ENCODE measurements at places on chromosomes 1 and 21.

GRCh38 chr1:207077470-207078377 is 10.9 kb upstream of the C4BPB start:
- peak; percentile 72 for DNase-seq

DNA sequence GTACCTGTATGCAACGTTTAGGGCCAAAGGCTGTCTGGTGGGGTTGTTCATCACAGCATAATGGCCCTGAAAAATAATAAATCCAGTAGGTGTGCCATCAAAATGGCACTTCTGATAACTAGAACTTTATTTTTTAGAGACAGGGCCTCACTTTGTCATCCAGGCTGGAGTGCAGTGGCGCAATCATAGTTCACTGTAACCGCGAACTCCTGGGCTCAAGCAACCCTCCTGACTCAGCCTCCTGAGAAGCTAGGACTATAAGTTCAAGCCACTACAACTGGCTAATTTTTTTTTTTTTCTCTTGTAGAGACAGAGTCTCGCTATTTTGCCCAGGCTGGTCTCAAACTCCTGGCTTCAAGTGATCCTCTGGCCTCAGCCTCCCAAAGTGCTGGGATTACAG is 4.7 kb downstream of the SNAPIN start:
- DNase-seq, result no peak

- DNase-seq, result no peak
Measured at GRCh38 chr1:241475671-241476070, 43.9 kb downstream of the FH start.

- DNase-seq, result no peak
Measured at GRCh38 chr1:197787623-197788536, 12.6 kb upstream of the DENND1B start.

All from iPS-NIHi11 (cell line).